GM12878 (cell line): ENCODE measurements at places on chromosomes 1 and 21. TPM values are rescaled to one million over a fixed set of nuclear protein-coding genes. Genes with fewer than 3 reads are reported as not detected.

- no peak for DNase-seq
These were observed 2.1 kb upstream of the PLA2G2F start for GRCh38 chr1:20137055-20137454.

GRCh38 chr1:99766378-99766800, at the start of gene FRRS1:
Gene FRRS1 (minus strand): TSS chr1:99766635. CDS start chr1:99748768, 17,867 bp downstream.
- DNase-seq = peak; percentile 85

DNA sequence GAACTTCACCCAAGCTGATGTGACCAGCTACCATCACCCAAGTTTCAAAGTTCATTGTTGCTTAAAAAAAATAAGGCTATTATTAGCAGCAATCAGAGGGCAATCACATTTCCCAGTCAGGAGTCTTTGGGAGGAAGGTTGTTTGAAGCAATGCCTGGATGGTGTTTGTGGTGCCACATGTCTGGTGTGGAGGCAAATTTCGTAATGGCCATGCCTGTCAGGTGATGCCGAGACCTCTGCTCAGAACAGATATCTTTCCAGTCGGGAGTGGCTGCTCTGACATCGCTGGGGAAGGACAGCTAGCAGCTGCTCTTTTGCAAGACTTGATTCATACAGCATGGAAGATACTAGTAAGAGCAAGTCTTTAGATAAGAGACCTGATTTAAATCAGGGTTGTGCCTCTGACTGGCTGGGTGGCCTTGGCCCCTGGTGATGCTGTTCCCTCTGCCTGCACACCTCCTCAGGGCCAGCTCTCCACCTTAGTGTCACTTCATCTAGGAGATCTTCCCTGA, 187.8 kb upstream of the JUN start:
- no peak for DNase-seq

DNA sequence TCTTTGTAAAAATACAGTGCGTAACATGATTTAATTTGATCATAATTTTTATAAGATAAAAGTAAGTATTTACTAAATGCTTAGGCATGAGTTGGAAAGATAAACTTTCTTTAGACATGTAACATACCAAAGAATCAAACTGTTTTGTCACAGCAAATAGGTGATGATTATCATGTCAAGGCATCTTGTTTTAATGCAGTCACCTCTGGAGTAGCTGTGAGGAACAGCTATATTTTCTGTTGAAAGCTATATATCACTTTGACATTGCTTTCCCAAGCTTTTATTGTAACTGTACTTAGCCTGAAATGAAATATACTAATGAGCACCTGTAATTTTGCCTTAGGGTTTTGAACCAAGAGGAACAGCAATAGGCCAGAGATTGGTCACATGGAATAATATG, 151.9 kb downstream of the TLR5 start:
- no peak for DNase-seq

MYBPHL gene
- not detected in 2 replicates for total RNA-seq

CENPF gene
- 73.1 and 85.0 TPM in 2 replicates for total RNA-seq
